CD4-positive, alpha-beta T cell treated with Interleukin-17A for 4 hours (primary cell): ENCODE measurements at places on chromosomes 5 and 9.

DNA sequence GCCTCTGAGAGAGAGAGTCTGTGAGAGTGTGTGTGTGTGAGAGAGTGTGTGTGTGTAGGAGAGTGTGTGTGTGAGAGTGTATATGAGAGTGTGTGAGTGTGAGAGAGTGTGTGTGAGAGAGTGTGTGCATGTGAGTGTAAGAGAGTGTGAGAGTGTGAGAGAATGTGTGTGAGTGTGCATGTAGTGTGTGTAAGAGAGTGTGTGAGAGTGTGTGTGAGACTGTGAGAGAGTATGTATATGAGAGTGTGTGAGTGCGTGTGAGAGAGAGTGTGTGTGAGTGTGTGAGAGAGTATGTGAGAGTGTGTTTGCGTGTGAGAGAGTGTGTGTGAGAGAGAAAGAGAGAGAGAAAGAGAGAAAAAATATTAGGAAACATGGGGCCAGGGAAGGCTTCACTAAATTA is 588.3 kb upstream of the SGCD start:
- no peak for DNase-seq

- DNase-seq = no peak
Observed at GRCh38 chr9:118459913-118460312, 755.7 kb downstream of the TLR4 start.

- DNase-seq = no peak
Observed at GRCh38 chr5:3181671-3182070, 414.0 kb upstream of the IRX1 start.

GRCh38 chr5:121273833-121274433 is 577.7 kb upstream of the FTMT start:
- DNase-seq = no peak

GRCh38 chr5:139178589-139178917 is 19.6 kb downstream of the SIL1 start:
- DNase-seq = no peak

DNA sequence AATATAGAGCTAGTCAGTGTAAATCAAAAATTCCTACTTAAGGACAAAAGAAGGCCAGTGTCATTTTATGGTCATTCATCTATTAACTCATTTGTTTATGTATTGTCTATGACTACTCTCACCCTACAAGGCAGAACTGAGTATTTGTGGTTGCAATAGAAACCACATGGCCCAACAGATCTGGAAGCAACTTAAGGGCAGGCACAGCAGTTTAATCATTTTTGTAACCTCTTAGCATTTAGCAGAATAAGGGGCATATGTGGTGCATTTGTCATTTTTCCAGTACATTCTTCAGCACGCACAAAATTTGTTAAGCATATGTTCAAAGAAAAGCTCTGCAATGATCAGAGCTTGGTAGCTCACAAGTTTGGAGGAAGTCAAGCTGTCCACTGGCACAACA is 1.1 kb downstream of the FKBP15 start:
- no peak for DNase-seq

GRCh38 chr9:21395778-21396717 is 10.8 kb upstream of the IFNA2 start:
- peak; percentile 78 for DNase-seq

DNA sequence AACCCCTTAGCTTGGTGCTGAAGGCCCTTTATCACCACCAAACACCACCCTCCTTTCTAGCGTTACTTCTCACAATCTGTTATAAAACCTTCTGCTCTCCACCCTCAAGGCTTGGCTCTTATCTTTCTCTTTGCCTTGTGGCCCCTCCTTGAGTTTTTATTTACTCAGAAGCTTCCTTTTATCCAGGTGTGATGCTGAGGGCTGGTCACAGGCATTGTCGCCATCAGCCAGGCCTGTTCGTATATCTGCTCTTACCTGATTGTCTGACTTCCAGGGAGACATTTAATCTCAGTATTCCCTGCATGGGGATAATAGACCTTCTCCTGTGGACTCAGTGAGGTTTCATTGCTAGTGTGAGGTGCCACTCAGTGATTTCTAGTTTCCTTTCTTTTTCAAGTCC is 34.2 kb downstream of the MEGF10 start:
- DNase-seq = no peak

DNA sequence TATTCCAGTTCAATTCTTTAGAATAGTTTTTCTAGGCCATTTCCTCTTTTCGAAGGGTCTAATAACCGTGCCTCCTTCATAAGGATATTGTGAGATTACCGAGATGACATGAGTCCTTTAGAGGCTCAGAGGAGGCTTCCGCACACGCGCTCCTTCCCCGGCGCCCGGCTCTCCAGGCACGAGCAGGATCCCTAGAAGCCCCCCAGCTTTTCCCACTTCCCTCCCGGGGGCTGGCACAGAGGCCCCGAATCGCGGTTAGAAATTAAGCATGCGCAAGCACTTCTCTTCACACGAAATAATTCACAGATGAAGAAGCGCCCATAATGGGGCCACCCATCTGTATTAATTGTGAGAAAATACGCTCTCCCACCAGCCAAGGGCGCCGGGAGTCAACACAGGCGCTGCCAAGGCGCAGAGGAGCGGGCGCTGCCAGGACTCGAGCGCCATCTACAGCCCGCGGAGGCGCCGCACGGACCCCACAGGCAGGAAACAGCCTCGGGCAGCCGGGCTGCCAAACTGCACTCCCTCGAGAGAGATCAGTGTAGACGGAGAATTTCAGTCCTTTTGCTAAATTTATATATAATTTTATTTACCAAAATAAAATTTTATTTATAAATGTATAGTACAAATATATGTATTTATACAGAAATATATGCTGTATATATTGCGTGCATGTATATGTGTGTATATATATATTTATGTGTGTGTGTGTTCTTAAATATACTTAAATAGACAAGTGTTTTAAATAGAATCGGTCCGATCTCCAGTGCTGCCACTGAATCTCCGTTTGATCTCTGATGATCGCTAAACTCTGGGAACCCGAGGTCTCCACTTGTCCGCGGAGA is 258.1 kb upstream of the NFIL3 start:
- peak; percentile 50 for DNase-seq

DNA sequence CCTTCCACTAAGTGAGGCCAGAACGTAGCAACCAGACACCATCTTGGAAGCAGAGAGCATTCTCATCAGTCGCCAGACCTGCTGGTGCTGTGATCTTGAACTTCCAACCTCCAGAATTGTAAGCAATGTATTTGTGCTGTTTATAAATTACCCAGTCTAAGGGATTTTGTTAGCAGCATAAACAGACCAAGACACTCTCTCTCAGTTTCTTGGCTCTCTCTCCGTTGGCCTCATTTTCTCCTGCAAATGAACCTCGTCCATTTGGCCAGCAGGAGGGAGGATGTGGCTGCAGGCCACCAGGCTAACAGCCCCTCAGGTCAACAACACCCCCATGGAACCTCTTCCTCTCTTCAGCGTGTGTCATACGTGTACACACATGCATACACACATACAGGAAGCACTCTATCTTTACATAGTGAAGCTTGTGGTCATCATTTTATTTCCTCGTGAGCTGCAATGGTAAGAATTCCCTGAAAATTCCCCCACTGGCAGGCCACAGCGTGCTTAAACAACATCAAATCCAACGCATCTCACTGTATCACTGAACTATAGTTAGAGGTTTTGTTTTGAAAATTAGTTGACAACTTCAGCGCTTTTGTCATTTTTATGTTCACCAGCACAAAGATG is 62.8 kb upstream of the PPP1R26 start:
- no peak for DNase-seq

DNA sequence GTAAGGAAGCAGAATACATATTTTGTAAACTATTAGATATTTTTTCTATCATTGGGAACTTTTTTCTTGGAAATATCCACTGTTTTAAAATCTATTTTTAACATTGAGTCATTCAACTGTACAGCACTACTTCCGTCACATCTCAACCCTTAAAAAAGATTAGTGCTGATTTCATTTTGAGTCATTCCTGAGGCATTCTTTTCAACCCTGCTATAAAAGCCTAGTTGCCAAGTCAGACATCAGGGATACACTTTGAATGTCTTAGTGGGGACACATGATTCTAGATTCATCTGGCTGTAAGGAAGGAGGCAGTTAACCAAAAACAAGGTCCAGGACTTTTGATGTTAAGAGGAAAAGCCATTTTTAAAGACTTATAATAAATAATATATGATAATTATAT is 160.9 kb downstream of the GIN1 start:
- DNase-seq = no peak

- DNase-seq = no peak
Observed at GRCh38 chr5:159021901-159022556, 77.7 kb downstream of the EBF1 start.
